ENCODE measurements at places on chromosomes 12 and 14.

- no peak for DNase-seq
Observed at GRCh38 chr12:74066476-74066875, 471.2 kb upstream of the ATXN7L3B start.

GRCh38 chr14:75435473-75435872, 7.7 kb downstream of the JDP2 start:
- no peak for DNase-seq

- no peak for DNase-seq
Observed at GRCh38 chr14:34650786-34651584, 21.0 kb upstream of the SNX6 start.

DNA sequence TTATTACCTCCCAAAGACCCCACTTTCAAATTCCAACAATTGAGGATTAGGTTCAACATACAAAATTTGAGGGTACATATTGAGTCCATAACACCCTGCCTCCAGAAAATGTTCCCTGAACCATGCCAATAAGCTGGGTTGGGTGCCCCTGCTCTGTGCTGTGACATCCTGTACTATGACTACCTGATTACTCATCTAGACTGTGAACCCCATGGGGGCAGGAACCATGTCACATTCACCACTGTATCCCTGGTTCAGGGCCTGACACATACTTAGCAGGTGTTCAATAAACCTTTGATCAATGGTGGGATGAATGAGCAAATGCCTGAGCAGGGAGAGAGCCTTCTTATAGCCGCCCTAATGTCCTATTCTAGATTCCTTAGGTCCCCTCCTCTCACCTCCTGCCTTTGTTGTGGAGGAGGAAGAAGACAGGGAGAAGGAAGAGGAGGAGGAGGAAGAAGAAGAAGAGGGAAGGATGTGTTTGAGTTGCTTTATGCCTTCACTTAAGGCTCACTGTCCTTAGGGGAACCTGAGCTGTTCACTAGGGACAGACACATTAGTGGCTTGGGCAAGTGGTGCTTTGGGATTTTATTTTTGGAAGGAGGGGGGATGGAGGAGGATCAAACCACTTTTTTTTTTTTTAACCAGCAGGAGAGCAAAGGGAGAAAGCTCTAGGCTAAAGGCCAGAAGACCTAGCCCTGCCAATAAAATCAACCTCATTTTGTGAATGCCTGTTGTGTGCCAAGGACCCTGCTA, 21.3 kb downstream of the GPR68 start:
- DNase-seq = no peak

- no peak for DNase-seq
Observed at GRCh38 chr14:22900081-22900799, 17.2 kb downstream of the REM2 start.

GRCh38 chr12:3511760-3512159, 20.8 kb downstream of the PRMT8 start:
- no peak for DNase-seq

GRCh38 chr14:33986804-33987203, 35.9 kb upstream of the EGLN3 start:
- no peak for DNase-seq

- peak; percentile 78 for DNase-seq
Observed at GRCh38 chr12:6278439-6279255, 31.8 kb upstream of the PLEKHG6 start.

DNA sequence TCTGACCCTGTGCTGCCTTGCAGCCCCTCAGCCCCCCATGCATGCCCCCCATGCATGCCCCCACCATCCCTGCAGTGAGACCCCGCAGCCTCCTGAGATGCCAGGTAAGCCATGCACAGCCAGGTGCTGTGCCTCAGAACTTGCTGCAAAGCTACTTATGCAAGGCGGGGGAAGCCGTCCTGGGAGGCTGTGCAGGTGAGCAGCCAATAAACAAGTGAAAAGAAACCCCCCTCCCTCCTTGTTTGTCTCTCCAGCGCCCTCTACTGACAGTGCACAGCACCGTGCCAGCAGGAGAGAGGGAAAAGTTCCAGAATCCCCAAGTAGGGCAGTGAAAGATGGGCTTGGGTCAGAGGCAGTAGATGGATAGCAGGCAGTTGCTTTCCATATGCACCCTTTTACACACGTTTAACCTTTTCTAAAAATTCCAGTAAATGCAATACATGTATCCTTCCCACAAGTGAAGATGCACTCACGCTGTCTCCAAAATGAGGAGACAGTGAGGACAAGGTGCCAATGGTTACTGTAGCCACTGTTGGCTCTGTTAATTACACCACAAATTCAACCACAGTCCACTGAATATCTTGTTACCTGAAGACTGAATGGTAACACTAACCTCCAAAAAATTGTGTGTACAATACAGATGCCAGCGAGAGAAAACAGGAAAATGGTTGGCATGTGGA, 18.0 kb downstream of the TNFAIP2 start:
- DNase-seq = peak; percentile 19

DNA sequence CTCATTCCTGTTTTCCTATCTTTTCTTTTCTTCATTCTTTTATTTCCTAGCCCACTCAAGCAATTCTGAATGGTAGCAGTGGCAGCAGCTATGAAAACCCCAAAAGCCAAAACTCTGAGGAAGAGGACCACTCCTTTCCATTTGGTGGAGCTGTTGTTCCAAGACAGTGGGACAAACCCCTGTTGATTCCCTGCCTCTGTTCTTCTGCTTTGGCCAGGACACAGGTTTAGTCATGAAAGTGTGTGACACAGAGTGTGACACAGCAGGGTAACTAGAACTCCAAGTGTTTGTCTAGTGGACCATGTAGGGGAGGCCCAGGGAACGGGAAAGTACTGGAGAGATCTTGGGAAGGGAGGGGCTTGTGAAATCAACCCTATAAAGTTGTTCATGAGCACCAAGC, 71.1 kb downstream of the PTCSC3 start:
- DNase-seq = no peak

All from stimulated activated CD4-positive, alpha-beta T cell treated with anti-CD3 and anti-CD28 coated beads, Interleukin-12 subunit alpha, Interleukin-12 subunit beta, amount 100 ng/mL, for 48 hours (primary cell).